ENCODE measurements at places on chromosomes 7 and 10. TPM values are rescaled to one million over a fixed set of nuclear protein-coding genes. Genes with fewer than 3 reads are reported as not detected.

DNA sequence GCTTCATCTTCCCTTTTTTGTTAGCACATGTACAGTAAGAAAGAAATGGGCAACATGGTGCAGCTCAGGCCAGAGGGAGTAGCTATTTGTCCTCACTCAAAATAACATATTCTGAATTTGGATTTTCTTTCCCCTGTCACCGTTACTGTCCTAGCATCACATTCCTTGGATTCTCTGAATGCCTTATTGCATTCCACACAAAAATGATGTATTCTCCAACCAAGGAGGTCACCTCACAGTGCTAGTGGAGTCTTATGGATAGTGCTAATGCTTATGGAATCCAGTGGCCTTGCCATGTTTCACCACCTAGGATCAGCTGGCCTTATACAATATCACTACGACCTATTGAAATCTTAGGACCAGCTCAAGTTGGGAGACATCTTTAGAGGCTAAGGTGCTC, 7.2 kb downstream of the PRSS58 start:
- no peak for DNase-seq
- no peaks in the 10 kb centered on the region for H3K4me1 ChIP-seq
- no peaks in the 10 kb centered on the region for H3K27me3 ChIP-seq
- H3K36me3 ChIP-seq, result no peaks in the 10 kb centered on the region
- H3K27ac ChIP-seq, result no peak overlapping the region

PON1 gene
- 0.97 TPM for total RNA-seq

DNA sequence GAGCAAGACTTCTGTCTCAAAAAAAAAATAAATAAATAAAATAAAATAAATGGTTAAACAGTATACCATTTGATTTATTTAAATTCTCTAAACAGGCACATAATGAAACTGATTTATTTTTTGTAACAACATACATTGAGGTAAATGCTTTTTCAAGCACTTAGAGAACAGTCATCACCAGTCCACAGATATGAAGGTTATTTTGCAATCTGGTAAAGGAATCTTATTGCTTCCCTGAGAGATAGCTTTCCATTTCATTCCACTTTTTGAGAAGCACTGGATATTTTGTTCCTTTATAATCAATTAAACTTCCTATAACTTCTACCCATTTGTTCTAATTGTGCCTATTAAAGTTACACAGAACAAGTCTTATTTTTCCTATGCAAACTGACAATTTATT, 5.2 kb downstream of the CEP55 start:
- H3K4me1 ChIP-seq, result peaks cover 6% of the 10 kb centered on the region
- no peak overlapping the region for H3K27ac ChIP-seq
- DNase-seq, result no peak
- H3K27me3 ChIP-seq, result no peaks in the 10 kb centered on the region

ABCC2 gene
- total RNA-seq, result 4.4 TPM

COBL gene
- 70.1 TPM for total RNA-seq

- H3K27ac ChIP-seq, result no peak overlapping the region
- no peaks in the 10 kb centered on the region for H3K27me3 ChIP-seq
- peaks cover 16% of the 10 kb centered on the region for H3K4me1 ChIP-seq
- no peak for DNase-seq
- no peaks in the 10 kb centered on the region for H3K36me3 ChIP-seq
Observed at GRCh38 chr10:76879116-76879913, 758.3 kb downstream of the KCNMA1 start.

DNA sequence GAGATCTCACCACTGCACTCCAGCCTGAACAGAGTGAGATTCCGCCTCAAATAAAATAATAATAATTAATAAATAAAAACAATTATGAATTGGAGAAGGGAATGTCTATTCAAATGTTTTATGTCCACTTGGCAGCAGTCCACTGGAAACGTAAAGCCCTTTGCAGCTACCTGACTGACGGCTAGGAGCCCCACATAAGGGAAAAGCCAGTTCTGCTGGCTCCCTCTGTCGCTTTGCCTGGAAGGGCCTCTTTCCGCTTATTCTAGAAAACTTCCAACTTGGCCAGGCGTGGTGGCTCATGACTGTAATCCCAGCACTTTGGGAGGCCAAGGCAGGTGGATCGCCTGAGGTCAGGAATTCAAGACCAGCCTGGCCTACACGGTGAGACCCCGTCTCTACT, 6.1 kb upstream of the TNS3 start:
- DNase-seq, result no peak
- no peak overlapping the region for H3K27ac ChIP-seq
- peaks cover 34% of the 10 kb centered on the region for H3K4me1 ChIP-seq
- no peaks in the 10 kb centered on the region for H3K27me3 ChIP-seq

GRCh38 chr10:113411456-113411855, 141.4 kb upstream of the HABP2 start:
- H3K27ac ChIP-seq, result no peak overlapping the region
- no peaks in the 10 kb centered on the region for H3K4me1 ChIP-seq
- H3K4me3 ChIP-seq, result no peak overlapping the region
- H3K36me3 ChIP-seq, result no peaks in the 10 kb centered on the region
- DNase-seq, result no peak
- peaks cover 4% of the 10 kb centered on the region for H3K27me3 ChIP-seq

ARID5B gene
- 45.4 TPM for total RNA-seq

- peaks cover 23% of the 10 kb centered on the region for H3K4me1 ChIP-seq
- no peaks in the 10 kb centered on the region for H3K27me3 ChIP-seq
- H3K36me3 ChIP-seq, result peaks cover 18% of the 10 kb centered on the region
- DNase-seq, result no peak
Observed at GRCh38 chr7:30460246-30460633, 18.3 kb downstream of the NOD1 start.

- H3K4me1 ChIP-seq, result peaks cover 20% of the 10 kb centered on the region
- no peaks in the 10 kb centered on the region for H3K36me3 ChIP-seq
- H3K4me3 ChIP-seq, result peak overlapping the region; percentile 82
- no peaks in the 10 kb centered on the region for H3K27me3 ChIP-seq
- peak overlapping the region; percentile 97 for H3K27ac ChIP-seq
Observed at GRCh38 chr7:66627151-66627681, 1.5 kb upstream of the KCTD7 start.

DNA sequence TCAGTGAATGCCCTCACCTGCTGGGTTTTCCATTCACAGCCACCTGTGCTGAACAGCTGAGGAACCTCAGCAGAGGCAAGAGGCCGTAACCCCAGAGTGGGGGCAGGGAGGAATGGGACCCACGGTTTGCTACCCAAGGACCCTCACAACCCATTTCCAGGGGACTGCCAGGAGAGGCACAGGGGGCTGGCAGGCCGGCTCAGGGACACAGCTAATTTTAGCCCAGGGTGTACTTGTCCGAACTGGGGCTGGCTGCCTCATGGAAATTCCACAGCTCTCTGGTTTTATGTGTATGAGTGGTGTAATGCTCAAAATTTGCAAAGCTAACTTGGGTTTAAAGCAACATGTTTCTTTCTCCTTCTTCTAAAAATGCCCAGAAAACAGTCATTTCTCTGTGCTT, 42.2 kb downstream of the MINDY4 start:
- H3K4me3 ChIP-seq, result no peak overlapping the region
- peaks cover 29% of the 10 kb centered on the region for H3K4me1 ChIP-seq
- no peaks in the 10 kb centered on the region for H3K36me3 ChIP-seq
- peak overlapping the region; percentile 42 for H3K27ac ChIP-seq

GRCh38 chr7:55254596-55255495, 110.3 kb upstream of the LANCL2 start:
- peaks cover 21% of the 10 kb centered on the region for H3K4me1 ChIP-seq
- peak; percentile 89 for DNase-seq
- H3K27me3 ChIP-seq, result peaks cover 6% of the 10 kb centered on the region
- no peaks in the 10 kb centered on the region for H3K36me3 ChIP-seq

DNA sequence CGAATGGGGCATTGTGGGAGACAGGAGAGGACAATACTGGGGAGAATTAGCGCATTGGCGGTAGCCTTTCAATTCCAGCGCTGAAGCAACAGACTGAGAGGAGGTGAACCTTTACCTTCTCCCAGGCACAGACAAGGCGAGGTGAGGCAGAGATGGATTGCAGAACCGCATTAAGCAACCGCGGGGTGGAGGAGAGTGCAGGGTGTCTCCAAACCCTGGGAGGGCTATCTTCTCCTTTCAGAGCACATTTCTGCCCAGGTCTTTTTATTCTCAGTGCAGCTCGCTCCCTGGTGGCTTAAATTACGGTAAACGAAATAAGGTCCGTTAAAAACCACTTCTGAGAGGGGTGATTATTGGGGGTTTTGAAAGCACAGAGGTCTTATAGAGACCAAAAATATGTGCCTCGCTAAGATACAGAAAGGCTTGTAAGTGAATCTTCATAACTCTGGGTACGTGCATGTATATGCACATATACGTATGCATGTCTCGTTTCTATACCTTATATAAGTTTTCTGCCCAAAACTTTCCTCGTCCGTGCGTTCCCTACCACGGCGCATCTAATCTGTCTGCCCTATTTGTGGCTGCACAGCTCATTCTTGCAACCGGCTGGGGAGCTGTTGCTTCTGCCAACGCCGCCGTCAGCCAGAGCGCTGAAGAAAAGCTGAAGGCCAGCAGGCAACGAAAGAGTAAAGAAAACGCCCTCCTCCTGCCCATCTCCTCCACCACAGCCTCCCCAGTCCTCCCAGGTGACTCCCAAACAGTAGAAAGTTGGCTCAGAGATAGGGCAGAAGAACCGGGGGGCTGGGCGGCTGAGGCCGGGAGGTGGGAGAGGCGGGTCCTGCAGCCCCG, 895 bp upstream of the ZNF804B start:
- peak overlapping the region; percentile 47 for H3K4me3 ChIP-seq
- DNase-seq, result no peak
- H3K27ac ChIP-seq, result no peak overlapping the region
- H3K36me3 ChIP-seq, result no peaks in the 10 kb centered on the region
- peaks cover 68% of the 10 kb centered on the region for H3K27me3 ChIP-seq
